ENCODE measurements at places on chromosomes 11 and 22. TPM values are rescaled to one million over a fixed set of nuclear protein-coding genes. Genes with fewer than 3 reads are reported as not detected.

GRCh38 chr11:91100427-91100826, 877.6 kb upstream of the CHORDC1 start:
- DNase-seq: no peak

PRODH gene
- 6.7 TPM for total RNA-seq

DNA sequence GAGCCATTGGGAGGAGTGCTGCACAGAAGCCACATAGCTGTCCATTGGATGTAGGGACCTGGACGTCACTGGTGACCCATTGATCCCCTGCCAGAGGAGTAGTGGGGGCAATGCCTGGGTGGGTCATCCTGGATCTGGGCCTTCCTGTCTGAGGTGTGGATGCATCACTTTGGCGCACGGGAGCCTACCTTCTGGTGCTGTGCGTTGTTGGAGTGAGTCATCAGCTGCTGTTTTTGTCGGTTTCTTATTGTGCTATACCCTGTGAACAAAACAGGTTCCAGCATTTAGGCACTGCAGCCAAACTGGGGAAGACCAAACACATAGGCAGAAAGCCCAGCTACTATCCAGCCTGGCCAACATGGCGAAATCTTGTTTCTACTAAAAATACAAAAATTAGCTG, 3.2 kb downstream of the TAF6L start:
- no peak for DNase-seq

TSPAN32 gene
- total RNA-seq: 6.1 TPM

- DNase-seq: no peak
Measured at GRCh38 chr11:68027667-68028066, 2.8 kb upstream of the NDUFS8 start.

- peak; percentile 51 for DNase-seq
Measured at GRCh38 chr22:29216011-29216872, 10.5 kb downstream of the EMID1 start.

GRCh38 chr22:39777716-39778454, 115.7 kb downstream of the ENTHD1 start:
- DNase-seq: no peak

UVRAG gene
- total RNA-seq: 27.9 TPM

BEST1 gene
- 7.1 TPM for total RNA-seq

- DNase-seq: no peak
Measured at GRCh38 chr22:17974087-17974486, 50.3 kb downstream of the MICAL3 start.

DTX4 gene
- total RNA-seq: 21.8 TPM

DNA sequence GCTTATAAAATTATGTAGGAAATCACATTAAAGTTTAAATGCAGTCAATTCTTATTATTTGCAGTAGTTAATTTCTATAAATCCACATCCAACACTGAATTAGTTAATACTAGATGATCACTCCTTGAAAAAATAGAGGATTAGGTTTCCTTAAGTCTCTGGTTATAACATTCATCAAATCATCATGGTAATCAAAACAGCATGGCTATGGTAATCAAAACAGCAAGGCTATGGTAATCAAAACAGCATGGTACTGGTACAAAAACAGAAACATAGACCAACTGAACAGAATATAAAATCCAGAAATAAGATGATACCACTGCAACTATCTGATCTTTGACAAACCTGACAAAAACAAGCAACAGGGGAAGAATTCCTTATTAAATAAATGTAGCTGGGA, 814.6 kb upstream of the CCDC179 start:
- DNase-seq: no peak

GRCh38 chr11:77602381-77603088, 12.8 kb downstream of the AQP11 start:
- no peak for DNase-seq

OR2D2 gene
- 0.60 TPM for total RNA-seq
